ENCODE measurements at places on chromosomes 13 and 19.

- no peak for DNase-seq
Observed at GRCh38 chr19:9871626-9872338, 36.7 kb downstream of the PIN1 start.

DNA sequence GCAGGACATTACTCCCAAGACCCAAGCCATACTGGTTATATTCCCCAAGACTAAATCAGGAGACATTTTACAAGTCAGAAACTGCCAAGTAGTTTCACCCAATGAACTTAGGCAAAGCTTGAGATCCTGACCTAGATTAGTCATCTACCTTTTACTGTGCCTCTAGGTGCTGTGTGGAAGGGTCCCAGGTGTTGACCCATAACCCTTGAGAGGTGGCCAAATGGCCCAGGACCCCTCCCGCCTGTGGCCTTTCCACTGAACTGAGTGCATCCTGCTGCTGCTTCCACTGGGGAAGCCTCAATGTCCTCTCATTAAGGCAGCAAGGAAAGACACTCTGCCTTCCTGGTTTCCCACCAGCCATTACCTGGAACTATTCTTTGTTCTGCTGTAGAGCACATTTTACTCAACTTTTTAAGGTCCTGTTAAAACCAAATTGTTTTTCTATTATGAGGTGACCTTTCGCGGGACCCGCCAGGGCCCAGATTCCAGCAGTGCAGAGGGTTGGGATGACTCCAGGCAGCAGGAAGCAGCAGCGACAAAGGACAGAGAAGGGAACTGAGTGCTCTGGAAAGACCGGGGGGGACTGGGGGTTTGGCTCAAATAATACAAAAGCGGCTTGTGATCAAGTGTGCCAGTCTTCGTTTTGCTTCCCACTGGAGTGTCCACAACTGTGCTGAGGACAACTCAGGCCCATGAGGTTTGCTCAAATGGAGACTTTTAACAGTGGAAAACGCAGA lies 27.1 kb downstream of the ANKRD10 start:
- DNase-seq, result no peak

DNA sequence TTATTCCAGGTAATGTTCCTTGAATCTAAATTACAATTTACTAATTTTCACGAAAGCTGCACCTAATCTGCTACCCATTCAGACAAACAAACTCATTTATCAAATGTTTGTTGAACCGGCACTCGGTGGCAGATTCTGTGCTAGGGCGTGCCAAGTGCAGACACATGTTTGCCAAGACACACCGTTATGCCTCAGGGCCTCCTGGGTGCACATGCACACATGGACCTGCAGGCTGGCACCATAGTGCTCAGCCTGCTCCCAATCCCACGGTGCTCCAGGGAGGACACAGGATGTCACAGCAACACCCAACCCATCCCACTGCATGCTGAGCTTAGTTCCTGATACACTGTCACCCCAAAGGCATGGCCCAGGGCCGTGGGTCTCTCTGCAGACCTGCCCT lies 7.7 kb downstream of the SCGB2B2 start:
- DNase-seq, result no peak

DNA sequence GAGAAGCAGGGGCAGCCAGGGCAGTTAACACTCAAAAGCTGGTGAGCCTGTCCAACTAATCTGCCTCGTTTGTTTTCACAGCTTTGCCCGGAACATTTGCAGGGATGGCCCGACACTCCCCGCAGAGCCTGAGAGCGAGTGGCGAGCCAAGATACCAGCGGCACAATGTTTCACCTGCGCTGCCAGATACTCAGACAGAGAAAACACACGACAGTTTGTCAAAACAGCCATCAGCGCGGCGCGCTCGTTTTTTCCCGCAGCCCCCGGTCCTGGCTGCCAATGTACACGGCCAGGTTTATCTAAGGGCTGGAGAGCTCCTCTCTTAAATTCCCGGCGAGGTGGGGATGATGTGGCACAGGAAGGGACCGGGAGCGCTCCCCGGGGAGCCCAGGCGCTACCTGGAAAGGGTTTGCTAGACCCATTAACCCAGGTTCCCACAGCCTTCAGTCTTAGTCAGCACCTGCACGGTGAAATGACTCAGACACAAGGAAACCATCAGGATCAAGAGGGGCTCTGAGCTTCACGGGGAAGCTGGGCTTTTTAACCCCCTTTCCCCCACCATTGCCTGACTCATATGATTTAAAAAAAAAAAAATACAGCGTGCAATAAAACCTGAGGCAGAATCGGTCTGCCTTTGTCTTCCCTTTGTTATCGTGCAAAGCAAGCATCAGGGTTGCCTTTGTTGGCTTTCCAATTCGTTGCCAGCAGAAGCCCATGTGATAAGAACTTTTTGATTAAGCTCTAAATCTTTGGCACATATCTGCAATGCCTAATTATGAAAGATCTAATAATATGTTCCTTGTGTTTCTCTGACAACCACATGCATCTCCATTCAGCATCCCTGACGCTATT lies 186.2 kb downstream of the EFNB2 start:
- peak; percentile 69 for DNase-seq

DNA sequence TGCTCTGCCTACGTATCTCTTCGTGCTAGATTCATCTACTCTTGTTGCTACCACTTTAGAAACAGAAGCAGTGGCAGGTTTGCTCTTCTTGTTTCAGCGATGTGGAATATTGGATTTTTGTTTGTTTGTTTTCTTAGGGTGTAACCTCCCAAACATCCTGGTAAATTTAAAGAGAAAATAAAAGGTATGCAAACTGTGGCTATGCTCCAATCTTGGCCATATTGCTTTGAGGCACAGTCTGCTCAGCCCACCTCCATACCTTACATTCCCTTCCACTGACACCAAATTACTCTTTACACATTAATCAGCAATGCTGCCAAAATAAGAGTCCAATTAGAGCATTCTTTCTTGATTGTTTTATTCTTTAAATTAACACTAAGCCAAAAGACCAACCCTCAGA lies 25.2 kb upstream of the UBL3 start:
- no peak for DNase-seq

DNA sequence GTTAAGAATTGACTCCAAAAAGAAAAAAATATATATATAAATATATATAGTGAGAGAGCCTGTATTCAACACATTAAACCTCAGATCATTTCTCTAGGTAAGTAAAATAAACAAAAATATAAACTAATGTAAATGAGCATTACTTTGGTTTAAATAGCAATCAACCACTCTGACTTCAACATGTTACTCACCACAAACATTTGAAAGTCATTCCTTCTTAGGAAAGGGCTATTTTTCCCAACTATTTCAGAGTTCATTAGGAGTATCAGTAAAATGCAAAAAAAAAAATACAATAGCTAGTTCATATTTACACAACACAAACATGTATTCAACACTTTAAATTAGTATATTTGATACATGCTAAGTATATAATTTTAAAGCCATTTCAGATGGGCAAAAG lies 40.5 kb downstream of the KLF12 start:
- no peak for DNase-seq

GRCh38 chr13:109680930-109681329 lies 105.5 kb downstream of the IRS2 start:
- DNase-seq, result no peak

DNA sequence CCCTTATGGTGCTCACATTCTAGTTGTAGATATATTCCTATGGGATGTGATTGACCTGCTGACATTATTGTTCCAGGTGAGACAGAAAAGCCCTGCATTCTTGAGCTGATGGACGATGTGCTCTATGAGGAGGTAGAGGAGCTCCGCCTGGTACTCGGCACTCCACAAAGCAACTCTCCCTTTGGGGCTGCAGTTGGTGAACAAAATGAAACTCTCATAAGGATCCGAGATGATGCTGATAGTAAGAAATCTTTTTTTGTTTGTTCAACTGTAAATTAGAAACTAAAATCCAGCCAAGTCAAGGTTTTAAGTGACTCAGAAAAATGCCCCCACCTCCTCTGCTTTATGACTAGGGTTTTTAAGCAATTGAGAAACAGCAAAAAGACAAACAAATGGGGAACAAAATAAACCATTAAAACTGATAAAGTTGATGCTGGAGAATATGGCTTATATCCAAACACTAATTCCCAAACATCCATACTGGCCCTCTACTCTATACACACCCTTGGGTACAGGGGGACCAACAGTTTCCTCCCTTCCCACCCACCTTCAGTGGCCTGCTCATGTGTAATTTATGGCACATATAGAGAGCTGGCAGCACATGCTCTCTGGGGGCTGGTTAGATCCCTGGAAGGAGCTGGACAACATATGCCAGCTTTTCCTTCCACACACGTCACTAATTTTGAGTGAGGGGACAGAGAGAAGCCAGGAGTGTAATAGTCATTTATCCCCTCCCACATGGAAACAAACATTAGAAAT lies 139.6 kb downstream of the STOML3 start:
- no peak for DNase-seq

- no peak for DNase-seq
Observed at GRCh38 chr19:3792114-3792513, 5.9 kb upstream of the MATK start.

GRCh38 chr13:59043016-59043415 lies 1120.7 kb downstream of the DIAPH3 start:
- DNase-seq, result no peak

DNA sequence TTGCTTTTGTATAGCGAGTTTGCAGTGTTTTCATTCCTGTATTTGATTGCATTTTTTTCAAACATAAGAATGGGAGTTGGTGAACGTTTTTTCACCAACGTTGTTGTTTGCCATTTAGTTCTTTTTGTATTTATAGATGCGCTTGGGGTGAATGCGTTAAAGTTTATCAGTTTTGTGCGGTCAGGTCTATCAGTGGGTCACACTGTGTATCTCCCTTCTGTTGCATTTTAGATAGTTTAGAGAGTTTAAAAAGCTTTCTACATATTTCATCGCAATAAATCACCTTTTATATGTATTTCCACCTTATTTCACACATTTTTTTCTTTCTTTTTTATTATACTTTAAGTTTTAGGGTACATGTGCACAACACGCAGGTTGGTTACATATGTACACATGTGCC lies 16.4 kb downstream of the OR7A5 start:
- DNase-seq, result no peak

GRCh38 chr19:10911579-10912363 lies 16.7 kb downstream of the YIPF2 start:
- DNase-seq, result no peak

GRCh38 chr13:37984357-37984756 lies 114.8 kb upstream of the TRPC4 start:
- no peak for DNase-seq

DNA sequence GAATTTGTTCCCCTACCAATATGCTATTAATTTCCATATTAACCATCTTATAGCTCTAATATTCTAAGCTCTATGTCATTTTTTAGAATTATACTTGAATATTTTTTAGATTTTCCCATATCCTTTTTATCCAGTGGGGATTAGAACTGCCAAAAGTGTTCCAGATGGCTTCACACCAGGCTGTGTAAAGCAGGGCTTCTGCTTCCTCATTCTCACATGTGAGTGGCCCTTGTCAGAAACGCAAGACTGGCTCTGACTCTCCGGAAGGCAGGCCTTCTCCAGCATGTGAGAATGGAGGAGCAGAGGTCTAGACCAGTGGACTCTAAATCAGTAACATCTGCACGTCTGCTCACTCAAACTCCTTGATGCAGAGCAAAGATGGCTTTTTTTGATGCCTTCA lies 650.1 kb downstream of the FGF9 start:
- DNase-seq, result no peak

GRCh38 chr19:56091751-56092546 lies 29.1 kb downstream of the ZNF787 start:
- DNase-seq, result no peak

DNA sequence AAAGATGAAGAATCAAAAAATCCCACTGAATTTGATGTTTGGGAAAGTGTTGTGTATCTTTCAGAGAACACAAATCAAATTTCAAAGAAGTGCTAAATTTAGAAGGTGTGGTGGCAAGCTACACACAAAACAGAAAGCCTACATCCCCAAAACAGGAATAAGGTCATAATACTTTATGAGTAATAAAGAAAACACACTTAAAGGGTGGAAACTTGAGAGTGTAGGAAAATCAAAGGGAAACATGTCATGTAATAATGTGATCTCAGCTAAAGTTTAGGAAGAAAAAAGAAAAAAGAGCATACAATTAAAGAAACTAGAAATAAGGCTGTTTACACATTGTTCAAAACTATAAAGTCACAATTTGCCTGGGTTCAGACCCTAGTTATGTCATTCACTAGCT lies 668.7 kb downstream of the PCDH17 start:
- DNase-seq, result no peak

DNA sequence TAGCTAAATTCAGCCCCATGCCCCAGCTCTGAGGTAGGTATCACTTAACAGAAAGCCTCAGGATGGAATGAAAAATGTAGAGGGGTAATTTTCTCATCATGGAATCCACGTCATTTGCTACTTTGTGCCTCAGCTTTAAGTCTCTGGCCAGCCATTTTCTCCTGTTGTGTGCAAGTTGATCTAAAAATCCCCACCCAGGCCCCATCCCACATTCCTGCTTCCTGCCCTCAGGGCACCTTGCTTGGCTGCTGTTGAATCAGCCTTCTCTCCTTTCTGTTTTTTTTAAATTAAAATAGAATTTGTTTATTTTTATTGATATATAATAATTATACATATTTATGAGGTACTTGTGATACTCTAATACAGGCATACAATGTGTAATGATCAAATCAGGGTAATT lies 179.9 kb upstream of the TSHZ3 start:
- no peak for DNase-seq

DNA sequence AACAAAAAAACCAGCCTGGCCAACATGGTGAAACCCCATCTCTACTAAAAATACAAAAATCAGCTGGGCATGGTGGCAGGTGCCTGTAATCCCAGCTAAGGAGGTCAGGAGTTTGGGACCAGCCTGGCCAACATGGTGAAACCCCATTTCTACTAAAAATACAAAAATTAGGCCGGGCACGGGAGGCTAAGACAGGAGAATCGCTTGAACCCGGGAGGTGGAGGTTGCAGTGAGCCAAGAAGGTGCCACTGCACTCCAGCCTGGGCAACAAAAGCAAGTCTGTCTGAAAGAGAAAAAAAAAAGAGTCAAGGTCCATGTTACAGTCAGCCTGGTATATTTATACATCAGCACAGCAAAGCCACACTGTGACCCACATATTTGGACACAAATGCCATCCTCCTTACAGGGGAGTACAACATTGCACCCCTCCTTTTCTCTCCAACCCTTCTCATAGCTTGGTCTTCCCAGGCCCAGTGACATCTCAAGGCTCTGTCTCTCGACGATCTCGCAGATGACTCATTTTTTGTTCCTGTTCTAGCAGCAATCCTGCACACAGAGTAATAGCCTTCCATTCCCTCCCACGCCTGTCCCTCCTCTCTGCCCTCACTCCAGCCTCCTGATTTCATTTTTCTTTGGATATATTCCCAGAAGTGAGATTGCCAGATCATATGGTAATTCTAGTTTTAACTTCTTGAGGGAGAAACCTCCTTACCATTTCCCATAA lies 21.0 kb upstream of the DPP9 start:
- peak; percentile 59 for DNase-seq

All from right atrium auricular region (tissue), 2 donors.